Cerebellar nuclear complex (tissue), 1 donor: ENCODE measurements at places on chromosomes 12 and 14.

DNA sequence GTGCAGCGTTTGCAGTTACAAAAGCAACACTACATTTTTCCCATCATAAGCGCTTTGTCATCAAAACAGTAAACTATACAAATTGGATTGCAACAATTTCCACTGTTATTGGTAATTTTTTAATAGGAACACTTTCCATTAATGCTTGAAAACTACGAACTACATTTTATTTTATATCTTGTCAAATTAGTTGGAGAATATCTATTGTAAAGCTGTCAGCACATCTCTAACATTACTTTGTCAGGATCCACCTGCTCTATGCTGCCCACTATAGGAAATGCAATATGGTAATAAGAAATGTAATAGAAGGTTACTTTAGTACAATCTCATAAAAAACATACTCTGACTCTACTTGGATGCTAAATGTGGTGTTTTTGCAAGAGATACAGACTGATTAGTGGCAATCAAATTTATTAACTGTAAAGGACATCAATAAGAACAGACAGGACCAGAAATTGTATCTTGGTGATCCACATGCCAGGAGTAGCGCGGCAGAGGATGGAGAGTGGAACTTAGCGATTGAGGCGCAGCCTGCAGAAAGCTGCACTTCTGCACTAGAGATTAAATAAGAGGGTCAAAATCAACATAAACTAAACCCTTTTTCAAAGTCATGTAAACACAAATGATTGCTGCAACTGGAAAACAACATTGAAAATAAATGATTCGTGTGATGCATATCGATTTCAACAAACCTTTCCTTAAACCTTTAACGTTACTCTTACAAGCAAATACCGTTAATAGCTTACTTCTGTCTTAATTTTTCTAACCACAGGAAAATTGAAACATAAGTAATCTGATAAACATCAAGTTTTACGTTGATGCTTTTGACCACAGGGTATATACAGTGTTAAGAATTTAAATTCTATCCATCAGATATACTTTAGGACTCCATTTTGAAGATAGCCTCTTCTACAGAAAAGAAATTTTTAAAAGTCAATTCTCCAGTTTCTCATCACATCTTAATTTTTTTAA lies 3.6 kb upstream of the ARID2 start:
- peak; percentile 56 for DNase-seq

DNA sequence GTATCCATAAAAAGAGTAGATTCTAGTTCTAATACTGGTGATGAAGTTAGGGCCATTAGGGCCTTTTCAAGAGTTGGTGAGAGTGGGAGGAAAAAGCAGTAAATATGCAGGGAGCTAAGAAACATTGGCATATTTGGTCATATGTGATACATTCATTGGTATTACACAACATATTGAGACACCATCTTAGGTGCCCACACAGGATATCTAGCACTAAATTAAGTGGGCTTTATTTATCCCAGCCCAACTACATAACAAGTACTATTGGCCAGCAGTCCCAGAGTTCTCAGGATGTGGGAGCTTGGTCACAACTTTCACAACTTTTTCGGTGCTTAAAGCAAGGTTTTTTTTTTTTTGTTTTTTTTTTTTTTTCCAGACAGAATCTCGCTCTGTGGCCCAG lies 2.0 kb upstream of the ING4 start:
- no peak for DNase-seq

- DNase-seq, result no peak
Measured at GRCh38 chr12:89192429-89192828, 159.9 kb downstream of the DUSP6 start.

DNA sequence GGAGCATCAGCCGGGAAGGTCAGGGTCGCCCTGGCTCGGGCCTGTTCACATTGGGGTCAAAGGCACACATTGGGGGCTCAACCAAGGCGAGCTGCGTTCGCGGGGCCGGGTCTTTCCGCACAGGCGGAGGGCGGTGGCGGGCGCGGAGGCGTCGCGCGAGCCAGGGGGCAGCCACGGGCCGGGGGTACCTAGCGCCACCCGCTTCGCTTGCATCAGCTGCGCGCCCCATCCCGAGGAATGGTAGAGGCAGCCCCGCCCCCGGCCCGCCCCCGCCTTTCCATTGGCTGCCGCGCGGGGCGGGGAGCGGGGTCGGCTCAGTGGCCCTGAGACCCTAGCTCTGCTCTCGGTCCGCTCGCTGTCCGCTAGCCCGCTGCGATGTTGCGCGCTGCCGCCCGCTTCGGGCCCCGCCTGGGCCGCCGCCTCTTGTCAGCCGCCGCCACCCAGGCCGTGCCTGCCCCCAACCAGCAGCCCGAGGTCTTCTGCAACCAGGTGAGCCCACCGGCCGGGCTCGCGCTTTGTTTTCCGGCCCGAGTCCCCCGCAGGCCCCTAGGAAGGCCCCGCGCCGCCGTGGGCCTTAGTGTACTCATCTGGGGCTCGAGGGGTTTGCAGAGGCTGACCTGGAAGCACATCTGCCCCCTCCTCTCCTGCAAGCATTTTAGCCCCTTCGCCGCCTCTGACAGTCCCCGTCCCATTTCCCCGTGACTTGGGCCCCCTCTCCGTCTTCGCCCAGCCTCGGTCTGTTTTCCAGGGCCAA lies at the start of gene ALDH2:
TSS of gene ALDH2 (plus strand) at position 326 of the 754 bp plus-strand sequence. CDS start at position 376, 50 bp downstream.
- DNase-seq, result peak; percentile 14

- no peak for DNase-seq
Measured at GRCh38 chr12:50291377-50291776, 8.1 kb upstream of the LIMA1 start.

DNA sequence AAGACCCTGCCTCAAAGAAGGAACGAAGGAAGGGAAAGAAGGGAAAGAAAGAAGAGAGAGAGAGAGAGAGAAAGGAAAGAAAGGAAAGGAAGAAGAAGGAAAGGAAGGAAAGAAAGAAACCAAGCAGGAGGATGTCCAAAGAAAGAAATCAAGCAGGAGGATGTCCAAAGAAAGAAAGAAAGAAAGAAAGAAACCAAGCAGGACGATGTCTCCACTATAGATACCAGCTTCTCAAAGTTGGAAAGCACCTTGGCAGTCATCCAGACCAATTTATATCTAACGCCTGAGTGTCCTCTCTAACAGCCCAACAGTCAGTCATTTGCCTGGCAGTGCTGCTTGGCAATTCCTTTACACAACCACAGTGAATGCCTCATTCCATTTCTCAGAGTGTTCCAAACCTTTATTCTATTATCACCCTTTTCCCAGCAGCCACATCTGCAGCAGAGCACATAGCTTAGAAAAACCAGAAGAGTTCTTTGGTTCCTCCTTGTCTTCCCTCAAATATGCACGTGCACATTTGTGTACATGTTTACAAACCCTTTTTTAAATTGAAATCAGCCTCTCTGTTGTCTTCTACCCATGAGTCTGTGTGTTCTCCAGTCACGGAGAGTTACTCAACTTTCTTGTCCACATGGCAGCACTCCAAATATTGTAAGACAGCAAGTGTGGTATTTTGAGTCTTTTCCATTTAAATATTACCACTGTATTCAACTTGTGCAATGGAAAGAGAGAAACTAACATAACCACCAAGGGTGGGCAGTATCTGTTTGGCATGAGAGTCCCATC lies 138.4 kb downstream of the STXBP6 start:
- no peak for DNase-seq
